Mucosa of gallbladder (tissue), 1 donor: ENCODE measurements at places on chromosomes 7 and 10.
A peak's percentile ranks its signal among the peaks of the same experiment; 100 is the strongest.

DNA sequence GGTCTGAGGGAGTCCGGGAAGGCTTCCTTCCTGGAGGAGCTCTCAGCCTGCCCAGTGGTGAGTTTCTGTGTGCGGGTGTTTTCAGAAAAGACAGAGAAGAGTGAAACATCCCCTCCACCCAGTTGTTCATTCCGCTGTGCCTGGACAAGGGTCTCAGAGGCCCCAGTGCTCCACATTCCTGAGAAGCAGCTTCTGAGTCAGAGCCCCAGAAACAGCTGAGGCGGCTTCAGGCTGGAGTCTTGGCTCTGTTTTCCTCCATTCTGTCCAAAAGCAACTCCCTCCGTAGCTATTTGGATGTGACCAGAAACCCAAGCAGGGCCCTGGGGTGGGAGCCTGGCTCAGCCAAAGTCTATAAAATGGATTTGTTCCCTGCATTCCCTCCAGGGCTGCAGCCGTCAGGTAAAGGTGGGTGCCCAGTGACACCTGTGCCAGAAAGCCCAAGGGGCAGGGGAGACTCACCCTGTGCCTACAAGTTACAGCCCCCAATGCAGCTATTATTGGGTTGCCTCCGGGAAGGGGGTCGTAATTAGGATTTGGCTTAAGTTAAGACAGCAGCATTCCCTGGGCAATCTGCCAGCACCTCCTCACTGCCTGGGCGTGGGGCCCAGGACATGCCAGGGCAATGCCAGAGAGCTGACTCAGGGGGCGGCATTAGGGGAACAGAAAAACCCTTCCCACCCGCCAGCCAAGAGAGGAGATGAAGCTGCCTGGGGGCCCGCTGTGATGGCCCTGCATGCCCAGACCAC is 13.1 kb upstream of the CAMK2G start:
- peak; percentile 77 for DNase-seq

DNA sequence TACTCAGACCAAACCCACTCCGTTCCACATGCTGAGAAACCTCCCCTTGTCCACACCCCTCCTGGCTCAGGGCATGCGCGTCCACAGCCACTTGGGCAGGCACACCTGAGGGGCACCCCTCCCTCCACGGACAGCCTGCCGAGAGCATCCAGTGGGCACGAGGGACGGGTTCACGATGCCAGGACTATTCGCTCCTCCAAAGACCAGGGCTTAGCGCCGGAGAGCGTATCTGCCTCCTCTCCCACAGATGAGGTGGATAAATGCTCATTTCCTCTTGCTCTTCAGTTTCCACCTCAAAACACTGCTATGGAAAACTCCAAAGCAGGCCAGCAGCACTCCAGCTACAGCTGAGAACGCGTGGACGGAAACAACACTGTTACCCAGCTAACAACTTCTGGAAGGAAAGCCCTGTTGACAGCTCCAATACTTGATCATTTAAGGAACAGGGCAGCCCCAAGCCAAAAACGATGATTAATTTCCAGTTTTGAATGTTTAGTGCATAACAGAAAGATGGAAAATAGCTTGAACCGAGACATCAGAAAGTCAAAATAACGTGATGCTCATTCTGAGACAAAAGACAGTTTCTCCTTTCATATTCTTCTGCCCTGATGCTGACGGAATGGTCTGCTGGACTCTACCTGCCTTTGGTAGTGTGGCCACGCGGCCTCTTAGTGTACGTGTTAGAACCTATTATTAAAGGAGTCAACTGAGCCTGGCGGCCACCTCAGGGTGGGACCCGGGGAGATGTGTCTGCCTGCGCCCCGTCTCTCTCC is 204.7 kb downstream of the DNAJB6 start:
- no peak for DNase-seq

- no peak for DNase-seq
Measured at GRCh38 chr10:66805612-66806011, 120.2 kb upstream of the LRRTM3 start.

DNA sequence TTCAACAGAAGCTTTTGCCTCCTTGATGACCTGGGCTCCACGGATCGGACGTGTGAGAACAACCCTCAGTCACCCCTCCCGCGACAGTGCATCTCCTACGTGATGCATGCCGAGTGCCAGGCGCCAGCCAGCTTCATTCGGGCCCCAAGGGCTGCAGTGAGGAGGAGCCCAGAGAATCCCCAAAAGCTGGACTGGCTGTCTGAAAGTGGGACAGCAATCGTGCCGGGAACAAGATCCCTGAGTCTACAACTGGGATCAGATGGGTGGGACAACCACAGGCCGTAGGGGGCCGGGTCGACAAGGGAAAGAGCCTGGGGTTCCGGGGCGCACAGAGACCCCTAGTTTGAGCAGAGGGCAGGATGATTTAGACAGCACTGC is 27.2 kb downstream of the EBF3 start:
- DNase-seq: no peak

- DNase-seq: no peak
Measured at GRCh38 chr10:53579773-53580172, 807.2 kb upstream of the MBL2 start.

- no peak for DNase-seq
Measured at GRCh38 chr10:55629793-55630490, 731.1 kb downstream of the ZWINT start.

GRCh38 chr7:143314127-143314526 is 1.8 kb upstream of the CLCN1 start:
- no peak for DNase-seq

DNA sequence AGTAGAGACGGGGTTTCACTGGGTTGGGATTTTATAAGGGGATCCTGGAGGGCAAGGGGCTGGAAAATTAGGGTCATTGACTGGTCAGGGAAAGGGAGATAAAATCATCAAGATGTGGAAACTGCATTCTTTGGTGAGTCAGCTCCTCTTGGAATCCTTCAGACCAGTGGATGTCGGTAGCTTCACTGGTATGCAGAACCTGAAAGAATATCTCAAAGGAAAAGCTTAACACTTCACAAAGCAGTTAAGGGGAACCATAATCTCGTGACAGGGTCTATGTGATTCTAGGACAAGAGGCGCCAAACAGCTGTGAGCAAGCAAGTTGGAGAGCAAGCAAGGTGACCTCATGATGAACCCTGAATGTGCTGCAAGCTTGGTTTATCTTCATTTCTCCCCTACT is 634.7 kb upstream of the AUTS2 start:
- DNase-seq: no peak

DNA sequence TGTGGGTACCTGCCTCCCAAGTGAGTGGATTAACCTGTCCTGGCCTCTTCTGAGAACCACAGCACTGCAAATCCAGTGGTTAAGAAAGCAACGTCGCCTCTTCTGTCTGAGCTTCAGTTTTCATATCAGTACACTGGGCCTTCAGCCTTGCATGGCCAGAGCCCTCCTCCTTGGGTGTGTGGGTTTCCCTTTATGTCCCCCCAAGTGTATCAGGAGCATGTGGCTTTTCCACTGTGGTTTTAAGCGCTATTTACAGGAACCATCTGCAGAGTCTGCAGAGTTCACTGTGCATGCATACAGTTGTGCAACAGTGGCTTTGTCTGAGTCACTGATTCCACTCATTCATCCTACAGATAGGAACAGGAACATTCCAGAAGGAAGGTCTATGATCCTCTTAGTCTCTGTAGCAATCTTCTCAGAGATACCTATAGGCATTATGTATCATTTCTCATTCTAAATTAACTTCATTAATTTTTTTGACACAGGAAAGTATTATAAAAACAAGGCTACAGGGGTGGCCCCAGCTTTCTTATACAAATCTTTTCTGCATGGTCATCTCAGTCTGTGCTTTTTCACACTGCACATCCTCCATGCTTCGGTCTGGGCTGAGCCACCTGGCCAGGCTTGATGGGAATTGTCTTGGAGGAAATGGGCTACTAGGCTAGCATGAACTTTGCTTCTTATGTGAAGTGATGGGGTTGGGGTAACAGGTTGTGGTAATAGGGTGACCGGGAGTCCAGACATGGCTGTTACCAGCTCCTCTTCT is 17.1 kb downstream of the MBL2 start:
- DNase-seq: peak; percentile 31

DNA sequence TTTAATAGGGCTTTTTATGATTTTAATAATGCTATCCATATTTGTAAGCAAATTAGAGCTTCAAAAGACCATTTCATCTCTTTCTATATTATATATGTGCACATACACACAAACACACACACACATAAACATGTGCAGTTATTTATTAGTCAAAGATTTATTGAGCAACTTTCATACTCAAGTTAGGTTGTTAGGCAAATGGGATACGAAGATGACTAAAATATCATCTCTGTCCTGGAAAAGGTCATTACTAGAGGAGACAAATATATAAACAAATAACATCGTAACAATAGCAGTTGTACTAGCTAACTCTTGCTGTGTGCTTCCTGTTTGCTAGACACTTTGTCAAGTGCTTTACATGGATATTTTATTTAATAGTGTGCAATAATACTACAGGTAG is 307.9 kb downstream of the SNX13 start:
- DNase-seq: no peak

DNA sequence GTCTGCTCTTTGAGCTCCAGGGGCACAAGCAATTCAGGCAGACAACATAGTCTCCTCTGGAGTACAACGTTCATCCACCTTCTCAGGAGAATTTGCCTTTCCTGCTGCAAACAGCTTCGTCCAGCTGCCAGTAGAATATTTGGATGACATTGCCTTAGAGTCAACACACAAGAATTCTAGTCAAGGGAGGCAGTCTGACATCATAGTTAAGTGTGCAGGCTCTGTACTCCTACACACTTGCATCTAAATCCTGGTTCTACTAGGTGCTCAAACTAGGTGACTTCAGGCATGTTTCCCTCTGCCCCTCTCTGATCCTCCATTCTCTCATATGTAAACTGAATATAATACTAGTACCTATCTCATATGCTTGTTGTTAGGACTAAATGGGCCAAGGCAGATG is 314.8 kb downstream of the HPSE2 start:
- DNase-seq: no peak

GRCh38 chr7:65872776-65873581 is at the start of gene VKORC1L1:
VKORC1L1 (plus strand) TSS chr7:65873074; CDS start chr7:65873372, 298 bp downstream.
- DNase-seq: peak; percentile 96

- DNase-seq: no peak
Measured at GRCh38 chr7:19610194-19610943, 98.5 kb downstream of the POLR1F start.

DNA sequence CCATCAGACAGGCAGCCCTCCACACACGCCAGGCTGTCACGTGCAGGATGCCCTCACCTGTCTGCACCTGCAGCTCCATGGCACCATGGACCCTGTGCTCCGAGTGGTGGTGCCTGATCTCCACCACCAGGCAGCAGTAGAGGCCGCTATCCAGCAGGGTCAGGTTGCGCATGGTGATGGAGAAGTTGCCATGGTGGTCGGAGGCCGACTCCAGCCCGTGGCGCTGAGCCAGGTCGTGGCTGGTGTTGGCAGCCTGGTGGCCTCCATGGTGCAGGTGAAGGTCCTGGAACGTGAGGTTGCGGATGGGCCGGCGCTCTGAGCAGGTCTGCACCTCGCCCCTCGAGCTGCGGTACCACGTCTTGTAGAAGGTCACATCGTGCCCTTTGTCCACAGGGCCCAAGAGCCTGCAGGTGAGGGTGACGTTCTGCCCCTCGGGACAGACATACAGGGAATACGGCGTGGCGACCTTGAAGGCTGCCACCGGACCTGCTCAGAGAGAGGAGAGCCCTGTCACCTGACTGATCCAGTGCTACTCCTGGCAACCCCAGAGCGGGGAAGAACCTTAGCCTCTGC is 11.7 kb downstream of the VSIR start:
- no peak for DNase-seq

DNA sequence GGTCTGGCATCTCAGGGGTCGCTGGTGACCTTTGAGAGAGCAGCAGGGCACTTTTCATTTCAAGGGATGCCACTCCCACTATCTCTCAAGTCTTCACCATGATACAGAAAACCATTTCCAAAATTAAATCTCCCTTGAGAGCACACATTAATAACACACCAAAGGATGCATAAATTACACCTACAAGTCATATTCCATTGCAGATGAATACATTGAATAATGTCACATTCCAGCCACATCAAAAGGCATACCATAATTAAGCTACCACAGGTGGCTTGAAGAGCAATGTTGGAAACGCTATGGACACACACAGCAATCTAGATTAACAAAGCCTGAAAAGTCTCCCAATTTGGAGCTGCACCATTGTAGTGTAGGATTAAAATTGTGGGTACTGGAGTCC is 353.3 kb upstream of the ZMIZ1 start:
- no peak for DNase-seq

DNA sequence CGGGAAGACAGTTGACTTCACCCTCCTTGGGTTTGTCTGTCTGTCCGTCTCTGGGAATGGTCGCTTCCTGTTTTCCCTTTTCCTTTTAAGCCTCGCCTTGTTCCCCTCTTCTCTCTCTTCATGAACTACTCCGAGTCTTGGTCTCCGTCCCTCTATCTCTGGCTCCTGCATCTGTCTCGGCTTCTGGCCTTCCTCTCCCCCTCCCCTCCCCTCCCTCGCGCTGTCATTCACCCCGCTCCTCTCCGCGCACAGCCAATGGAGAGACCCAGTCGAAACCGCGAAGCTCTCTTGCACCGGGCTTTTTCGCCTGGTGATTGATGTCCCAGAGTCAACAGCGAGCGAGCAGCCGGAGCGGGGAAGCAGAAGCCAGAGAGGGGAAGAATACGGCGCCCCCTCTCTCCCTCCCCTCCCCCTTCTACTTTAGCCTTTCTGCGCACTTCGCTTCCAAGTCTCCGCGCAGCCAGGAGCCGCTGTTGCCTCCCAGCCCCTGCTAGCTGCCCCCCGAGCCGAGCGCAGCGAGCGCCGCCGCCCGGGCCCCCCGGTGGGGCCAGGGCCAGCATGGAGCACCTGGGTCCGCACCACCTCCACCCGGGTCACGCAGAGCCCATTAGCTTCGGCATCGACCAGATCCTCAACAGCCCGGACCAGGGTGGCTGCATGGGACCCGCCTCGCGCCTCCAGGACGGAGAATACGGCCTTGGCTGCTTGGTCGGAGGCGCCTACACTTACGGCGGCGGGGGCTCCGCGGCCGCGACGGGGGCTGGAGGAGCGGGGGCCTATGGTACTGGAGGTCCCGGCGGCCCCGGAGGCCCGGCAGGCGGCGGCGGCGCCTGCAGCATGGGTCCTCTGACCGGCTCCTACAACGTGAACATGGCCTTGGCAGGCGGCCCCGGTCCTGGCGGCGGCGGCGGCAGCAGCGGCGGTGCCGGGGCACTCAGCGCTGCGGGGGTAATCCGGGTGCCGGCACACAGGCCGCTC is at the start of gene TLX1:
Gene TLX1, plus strand, starts transcription at position 317 of the 978 bp plus-strand sequence. Its CDS starts 242 bp downstream, at position 559.
- no peak for DNase-seq

DNA sequence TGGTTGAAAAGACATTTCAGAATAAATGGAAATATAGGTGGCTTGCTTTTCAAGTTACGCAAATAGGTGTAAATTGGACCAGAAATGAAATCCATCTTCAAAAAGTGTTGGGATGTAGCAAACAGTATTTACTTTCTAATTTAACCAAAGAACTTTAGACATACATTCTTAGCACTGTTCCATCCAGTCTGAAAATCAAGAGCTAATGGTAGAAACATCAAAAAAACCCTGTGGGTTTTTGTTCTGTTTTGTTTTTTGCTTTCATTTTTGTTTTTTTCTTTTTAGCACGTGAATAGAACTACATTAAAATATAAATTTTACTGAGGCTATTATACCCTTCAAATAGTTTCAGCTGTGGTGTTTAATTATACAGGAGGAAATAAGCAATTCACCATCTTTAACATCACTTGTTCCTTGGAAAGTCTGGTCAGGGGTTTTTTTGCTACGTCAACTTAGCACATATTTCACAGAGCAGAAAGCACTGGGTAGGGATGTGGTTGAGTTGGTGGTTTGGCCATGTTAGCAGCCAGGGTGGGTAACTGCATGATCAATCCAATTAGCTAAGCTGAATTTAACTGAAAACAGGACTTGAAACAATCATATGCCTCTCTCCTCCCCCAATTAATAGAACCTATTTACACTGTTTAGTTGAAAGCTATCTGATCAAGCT is 275.4 kb upstream of the PFKP start:
- no peak for DNase-seq
